ENCODE measurements at places on chromosomes 7 and 10.

- no peak for DNase-seq
These were observed 71.6 kb upstream of the LAMB4 start for GRCh38 chr7:108201766-108202165.

DNA sequence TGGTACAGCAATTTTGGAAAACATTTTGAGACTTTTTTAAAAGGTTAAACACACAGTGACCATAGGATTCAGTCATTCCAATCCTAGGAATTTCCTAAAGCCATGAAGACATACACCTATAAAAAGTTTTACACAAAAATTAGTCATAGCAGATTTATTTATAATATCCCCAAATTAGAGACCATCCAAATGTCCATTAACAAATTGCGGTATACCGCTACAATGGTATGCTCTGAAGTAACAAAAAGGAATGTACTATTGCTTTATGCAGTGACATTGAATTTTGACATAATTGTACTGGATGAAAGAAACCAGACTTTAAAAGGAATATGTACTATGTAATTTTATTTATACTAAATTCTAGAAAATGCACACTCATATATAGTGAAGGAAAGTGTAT, 362.8 kb downstream of the HGF start:
- no peak for DNase-seq

DNA sequence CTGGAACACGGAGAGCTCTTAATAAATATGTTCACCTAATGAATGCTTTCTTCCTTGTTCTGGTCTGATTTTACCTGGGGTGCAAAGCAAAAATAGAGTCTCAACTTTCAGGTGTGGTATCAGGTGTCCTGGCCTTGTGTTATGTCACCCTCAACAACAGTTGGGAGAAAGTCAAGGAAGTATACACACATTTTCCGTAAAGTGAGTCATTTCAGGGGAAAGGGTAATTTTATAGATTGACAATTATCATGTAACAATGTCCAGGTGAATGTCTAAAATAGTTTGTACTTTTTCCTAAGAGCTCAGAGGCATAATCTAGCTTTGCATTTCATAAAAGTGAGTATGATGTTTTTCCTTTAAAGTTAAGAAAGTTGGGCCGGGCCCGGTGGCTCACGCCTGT, 287.4 kb downstream of the SKIDA1 start:
- no peak for DNase-seq

GRCh38 chr7:142754681-142755575, 5.7 kb downstream of the PRSS1 start:
- no peak for DNase-seq

- peak; percentile 25 for DNase-seq
These were observed 165.3 kb downstream of the WNT2 start for GRCh38 chr7:117157241-117158209.
